ENCODE measurements at places on chromosomes 3 and 15.

GRCh38 chr3:72178463-72179106, 393.6 kb upstream of the PROK2 start:
- DNase-seq = no peak

GRCh38 chr15:62491642-62492041, 326.6 kb upstream of the C2CD4B start:
- no peak for DNase-seq

DNA sequence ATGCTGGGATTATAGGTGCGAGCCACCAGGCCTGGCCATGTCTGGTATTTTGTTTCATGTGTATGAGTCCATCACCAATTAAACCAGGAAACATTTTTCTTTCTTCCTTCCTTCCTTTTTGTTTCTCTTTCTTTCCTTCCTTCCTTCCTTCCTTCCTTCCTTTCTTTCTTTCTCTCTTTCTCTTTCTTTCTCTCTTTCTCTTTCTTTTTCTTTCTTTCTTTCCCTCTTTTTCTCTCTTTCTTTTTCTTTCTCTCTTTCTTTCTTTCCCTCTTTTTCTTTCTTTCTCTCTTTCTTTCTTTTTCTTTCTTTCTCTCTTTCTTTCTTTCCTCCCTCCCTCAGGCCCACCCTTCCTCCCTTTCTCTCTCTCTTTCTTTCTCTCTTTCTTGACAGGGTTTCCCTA, 83.4 kb downstream of the SLC9A9 start:
- DNase-seq = no peak

- no peak for DNase-seq
These were observed 7.9 kb downstream of the ACP3 start for GRCh38 chr3:132325103-132325606.

DNA sequence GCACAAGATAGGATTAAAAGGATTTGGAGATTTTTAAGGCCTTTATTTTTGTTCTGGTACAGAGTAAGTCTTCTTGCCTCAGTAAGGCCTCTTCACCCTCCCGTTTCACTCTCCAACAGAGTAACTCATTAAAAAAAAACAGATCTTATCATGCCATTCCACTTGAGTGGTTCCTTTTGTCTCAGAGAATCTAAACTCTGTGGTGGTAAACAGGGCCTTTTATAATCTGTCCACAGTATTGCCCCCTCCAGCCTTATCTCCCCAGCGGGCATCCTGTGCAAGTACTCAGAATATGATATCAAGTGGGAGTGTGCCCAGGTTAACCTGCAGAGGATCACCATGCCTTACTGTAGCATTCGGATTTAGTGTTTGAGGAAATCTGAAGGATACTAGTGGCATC, 20.3 kb upstream of the ATOSA start:
- no peak for DNase-seq

- no peak for DNase-seq
These were observed 876 bp downstream of the PLSCR1 start for GRCh38 chr3:146543461-146544001.

GRCh38 chr15:68224546-68225250, 4.8 kb downstream of the CLN6 start:
- DNase-seq = no peak

- DNase-seq = no peak
These were observed 12.7 kb downstream of the PRC1 start for GRCh38 chr15:90981681-90982080.

DNA sequence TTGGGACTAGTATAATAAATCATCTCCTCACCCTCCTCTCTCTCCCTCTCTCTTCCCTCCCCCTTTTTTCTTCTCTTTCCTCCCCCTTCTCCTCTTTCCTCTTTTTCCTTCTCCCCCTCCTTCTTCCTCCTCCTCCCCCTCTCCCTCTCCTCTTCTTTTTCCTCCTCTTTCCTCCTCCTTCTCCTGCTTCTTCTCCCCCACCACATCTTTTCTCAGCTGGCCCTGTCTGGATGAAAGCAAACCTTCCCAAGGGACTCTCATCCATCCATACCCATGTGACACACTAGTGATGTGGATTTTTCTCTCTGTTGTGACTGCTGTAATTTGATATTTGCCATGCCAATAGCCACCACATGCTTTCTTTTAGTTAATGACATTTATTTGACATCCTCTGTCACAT, 127.2 kb downstream of the EBLN2 start:
- DNase-seq = no peak

- no peak for DNase-seq
These were observed 233.9 kb upstream of the CADM2 start for GRCh38 chr3:84724877-84725276.

DNA sequence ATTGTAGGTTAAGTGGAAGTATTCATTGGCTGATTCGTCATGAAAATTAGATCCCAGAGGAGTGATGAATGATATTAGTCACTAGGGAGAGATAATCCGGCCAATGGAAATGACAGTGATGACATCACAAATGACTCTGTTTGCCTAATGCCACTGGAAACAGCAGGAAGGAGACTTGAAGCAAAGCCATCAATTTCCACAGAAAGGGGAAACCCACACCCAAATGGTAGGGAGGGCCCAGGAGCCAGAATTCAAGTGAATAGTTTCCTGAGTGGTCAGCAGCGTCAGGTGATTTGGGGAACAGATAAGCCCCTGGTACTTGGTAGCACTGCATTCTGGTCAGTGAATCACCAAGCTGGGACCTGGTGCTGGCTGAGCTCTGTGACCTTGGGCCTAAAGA, 3.3 kb upstream of the ADAMTS9 start:
- DNase-seq = no peak

DNA sequence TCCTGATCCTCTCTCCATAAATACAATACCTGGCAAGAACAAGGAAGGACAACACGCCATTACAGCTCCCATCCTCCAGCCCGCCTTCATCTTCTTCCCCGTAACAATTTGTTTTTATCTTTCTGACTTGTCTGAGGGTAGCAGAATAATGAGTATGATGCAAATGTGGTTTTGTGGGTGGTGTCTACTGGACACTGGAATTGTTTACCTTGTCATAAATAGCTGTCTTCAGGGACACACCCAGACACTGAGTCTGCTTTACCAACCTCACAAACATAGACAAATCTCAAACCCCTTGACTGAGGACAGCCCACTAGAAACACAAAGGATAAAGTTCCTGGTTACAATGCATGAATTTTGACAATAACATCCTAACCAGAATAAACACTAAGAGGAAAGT, 13.4 kb downstream of the WDR72 start:
- DNase-seq = no peak

DNA sequence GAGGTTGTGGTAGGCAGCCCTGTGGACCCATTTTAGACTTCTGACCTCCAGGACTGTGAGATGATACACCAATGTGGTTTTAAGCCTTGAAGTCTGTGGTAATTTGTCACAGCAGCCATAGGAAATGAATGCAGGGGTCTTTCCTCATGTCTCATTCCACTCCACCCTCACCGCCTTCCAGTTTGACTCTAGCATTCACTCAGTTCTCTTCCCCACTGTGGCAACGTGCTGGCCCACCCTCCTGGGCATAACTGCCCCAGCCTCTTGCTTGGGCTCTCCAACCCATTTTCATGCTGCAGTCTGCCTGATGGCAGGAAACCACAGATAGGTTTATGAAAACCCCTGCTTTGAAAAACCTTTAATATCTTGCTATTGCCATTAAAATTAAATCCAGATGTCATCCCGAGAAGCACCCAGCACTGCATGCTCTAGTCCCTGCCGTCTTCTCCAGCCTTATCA, 7.3 kb upstream of the TRNT1 start:
- no peak for DNase-seq

DNA sequence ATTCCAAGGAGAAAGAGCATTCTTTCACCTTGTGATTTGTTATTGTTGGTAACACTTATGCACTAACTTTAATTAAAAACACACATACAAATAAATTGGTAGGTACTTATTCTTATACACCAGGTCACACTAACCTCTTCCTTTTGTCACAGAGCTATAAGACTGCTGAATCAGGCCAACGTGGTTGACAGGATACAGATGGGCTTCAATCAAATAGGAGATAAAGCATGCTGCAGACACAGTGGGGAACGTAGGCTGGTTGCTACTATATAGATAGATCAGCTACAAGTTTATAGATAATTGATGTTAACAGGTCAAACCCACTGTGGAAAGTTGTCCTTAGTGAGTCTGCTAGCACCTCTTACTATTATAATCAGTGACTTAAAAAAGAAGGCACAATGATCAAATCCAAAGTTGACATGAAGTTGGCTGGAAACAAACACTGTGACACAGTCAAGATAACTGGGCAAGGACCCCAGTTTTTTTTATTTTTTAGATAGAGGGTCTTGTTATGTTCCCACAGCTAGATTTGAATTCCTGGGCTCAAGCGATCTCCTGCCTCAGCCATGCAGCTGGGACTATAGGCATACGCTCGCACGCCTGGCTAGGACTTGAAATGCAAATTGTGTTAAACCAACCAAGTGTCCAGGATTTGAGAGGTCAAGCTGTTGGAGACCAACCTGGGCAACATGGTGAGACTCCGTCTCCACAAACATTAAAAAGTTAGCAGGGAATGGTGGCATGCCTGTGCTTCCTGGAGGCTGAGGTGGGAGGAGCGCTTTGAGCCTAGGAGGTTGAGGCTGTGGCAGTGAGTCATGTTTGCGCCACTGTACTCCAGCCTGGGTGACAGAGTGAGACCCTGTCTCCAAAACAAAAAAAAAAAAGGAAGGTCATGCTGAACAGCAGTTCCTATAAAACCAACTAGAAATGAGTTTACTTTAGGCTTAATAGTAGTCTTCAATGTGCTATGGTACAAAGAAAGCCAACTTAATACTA, 97.9 kb upstream of the MEX3B start:
- no peak for DNase-seq

- DNase-seq = no peak
These were observed 1220.6 kb upstream of the CADM2 start for GRCh38 chr3:83738202-83738601.

DNA sequence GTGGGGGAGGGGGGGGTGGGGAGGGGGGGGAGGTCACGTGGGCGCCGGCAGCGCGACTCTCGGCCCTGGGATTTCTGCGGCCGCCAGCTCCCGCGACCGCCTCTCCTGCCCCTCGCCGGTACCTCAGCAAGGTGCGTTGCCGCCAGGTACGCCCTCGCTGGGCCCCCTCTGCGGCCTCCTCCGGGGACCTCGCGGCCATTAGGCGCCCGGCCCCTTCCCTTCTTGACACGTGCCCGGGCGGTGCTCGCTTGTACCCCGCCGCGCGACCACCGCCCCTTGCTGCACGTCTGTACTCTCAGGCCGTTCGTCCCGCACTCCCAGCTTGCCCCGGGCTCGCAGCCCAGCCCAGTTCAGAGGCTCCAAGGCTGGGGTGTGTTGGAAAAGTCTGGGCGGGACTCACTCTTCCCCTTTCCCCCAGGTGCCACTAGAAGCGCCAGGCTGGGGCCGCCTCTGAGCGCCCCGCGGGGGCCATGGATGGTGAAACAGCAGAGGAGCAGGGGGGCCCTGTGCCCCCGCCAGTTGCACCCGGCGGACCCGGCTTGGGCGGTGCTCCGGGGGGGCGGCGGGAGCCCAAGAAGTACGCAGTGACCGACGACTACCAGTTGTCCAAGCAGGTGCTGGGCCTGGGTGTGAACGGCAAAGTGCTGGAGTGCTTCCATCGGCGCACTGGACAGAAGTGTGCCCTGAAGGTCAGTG, at the start of gene MAPKAPK3:
TSS of gene MAPKAPK3 (plus strand) at position 56 of the 696 bp plus-strand sequence. CDS start at position 471, 415 bp downstream.
- no peak for DNase-seq

- no peak for DNase-seq
These were observed at the start of gene SCN5A for GRCh38 chr3:38649500-38650247. Gene SCN5A, minus strand, starts transcription at chr3:38649687. Its CDS starts 16,380 bp downstream, at chr3:38633307.

GRCh38 chr3:110995461-110996231, 76.0 kb upstream of the NECTIN3 start:
- DNase-seq = no peak

GRCh38 chr15:48802867-48803266, 8.0 kb downstream of the CEP152 start:
- no peak for DNase-seq

GRCh38 chr3:4394048-4394447, 73.0 kb downstream of the SUMF1 start:
- DNase-seq = no peak

DNA sequence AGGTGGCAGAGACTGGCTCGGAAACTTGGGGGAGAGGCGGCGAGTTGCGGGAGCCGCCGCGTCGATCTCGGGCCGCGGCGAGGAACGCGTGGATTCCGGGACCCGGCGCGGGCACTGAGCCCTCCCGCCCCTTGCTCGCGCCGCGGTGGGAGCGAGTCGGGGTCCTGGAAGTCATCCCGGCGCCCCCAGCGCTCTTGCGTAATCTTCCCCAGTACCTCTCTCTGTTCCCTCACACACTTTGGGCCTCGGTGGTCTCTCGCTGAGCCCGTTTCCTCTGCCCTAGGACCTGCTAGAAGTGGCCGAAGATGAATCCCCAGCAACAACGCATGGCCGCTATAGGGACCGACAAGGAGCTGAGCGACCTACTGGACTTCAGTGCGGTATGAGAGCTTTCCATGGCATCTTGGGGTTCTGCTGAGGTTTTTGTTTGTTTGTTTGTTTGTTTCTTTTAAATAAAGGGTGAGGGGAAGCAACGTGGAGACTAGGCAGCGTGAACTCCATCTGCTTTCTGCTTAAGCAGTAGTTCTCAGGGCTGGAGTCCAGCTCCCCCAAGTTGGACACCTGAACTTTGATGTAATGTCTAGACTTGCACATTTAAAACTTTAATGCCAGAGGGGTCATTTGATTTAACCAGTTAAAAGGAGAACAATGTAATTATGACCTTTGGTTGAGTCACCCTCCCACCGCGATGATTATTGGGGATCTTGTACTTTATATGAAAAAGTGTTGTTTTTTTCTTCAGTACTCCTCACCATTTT, 1.3 kb downstream of the TCF12 start:
- DNase-seq = peak; percentile 2

DNA sequence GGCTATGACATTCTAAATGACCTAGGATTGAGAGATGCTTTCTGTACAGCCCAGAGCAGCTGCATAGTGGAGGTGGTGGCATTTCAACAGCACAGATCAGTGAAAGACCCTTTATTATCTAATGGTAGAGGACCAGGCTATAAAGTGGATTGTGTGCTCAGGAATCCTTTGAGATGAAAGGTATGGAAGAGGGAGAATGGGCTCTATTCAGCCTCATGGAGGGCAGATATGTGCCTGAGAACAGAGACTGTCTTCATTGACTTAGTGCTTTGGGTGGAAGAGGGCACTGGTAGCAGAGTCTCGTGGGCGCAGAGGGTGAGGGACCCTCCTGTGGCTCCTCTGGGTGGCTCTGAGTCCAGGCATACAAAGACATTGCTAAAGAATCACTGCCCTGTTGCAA, 130.0 kb upstream of the SLC24A5 start:
- no peak for DNase-seq

GRCh38 chr3:150411976-150412375, 3.9 kb downstream of the TSC22D2 start:
- no peak for DNase-seq

GRCh38 chr3:18369551-18370185, 55.5 kb downstream of the SATB1 start:
- peak; percentile 78 for DNase-seq

DNA sequence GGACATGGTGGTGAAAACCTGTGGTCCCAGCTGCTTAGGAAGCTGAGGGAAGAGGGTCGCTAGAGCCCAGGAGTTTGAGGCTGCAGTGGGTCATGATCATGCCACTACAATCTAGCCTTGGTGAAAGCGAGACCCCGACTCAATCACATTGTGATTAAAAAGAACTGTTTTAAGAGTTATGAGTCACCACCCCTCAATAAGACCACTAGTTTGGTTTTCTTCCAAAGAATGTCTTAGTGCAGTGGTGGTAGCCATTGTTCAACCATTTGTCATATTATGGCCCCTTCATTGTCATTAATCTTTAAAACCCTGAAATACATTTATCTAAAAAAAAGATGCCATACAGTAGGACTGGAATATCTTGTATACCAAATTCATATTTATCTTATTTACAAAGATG, 48.8 kb downstream of the BLM start:
- DNase-seq = no peak

Data from NCI-H1092 (cell line).